Stimulated activated CD8-positive, alpha-beta memory T cell treated with anti-CD3 and anti-CD28 coated beads, Interleukin-7, amount 100 ng/mL, for 48 hours (primary cell): ENCODE measurements at places on chromosomes 2 and 18.

DNA sequence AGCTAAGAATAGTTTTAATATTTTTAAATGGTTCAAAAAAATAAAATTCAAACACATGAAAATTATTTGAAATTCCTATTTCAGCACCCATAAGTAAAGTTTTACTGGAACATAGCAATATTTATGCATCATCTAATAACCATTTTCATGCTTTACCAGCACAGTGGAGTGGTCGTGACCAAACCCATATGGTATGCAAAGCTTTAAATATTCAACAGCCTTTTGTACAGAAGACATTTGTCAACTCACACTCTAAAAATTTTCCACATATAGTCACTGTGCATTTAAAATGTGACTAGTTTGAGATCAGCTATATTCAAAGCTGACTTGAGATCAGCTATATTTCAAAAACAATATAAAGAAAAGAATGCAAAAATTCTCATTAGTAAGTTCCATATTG is 46.2 kb downstream of the PUM2 start:
- DNase-seq, result no peak

- no peak for DNase-seq
These were observed 124.3 kb upstream of the FOSL2 start for GRCh38 chr2:28268386-28268785.

DNA sequence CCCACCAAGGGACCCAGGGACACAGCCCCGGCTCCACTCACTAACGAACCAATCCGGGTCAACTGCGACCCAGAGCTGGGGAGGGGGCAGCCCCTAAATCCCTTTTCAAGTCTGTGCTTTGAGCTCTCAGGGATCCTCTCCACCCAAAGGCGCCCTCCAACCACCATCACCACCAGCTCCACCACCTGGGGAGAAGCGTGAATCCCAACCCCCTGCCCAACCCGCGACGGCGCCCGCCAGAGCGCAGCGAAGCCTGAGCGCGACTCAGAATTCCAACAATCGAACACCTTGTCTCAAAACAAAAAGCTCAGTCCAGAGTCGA is 497 bp downstream of the DSC3 start:
- DNase-seq, result no peak

GRCh38 chr2:8378016-8378810 is 303.6 kb upstream of the ID2 start:
- DNase-seq, result no peak

DNA sequence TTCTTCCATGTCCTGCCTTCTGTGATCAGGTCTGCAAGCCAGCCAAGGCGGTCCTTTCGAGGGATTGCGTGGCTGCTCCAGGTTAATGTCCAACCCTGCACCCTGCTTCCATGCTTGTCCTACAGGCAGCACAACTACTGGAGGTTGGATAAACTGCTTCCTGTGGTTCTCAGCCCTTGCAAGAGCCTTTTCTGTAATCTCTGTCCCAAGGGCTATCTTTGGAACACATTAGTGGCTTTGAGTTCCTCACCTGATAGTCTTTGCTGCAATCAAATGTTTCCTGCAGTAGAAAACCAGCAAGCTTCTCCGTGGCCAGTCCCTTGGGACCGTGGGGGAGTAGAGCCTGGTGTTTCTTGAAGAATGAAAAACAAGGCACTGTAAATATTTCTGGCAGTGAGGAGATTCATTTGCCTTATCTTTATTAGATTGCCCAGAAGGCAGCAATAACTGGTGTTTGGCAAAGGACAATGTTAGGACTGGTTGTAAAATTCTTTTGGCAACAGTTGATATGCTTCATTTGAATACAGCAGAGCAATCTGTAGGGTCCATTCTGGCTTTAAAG is 214.4 kb downstream of the FHOD3 start:
- no peak for DNase-seq

DNA sequence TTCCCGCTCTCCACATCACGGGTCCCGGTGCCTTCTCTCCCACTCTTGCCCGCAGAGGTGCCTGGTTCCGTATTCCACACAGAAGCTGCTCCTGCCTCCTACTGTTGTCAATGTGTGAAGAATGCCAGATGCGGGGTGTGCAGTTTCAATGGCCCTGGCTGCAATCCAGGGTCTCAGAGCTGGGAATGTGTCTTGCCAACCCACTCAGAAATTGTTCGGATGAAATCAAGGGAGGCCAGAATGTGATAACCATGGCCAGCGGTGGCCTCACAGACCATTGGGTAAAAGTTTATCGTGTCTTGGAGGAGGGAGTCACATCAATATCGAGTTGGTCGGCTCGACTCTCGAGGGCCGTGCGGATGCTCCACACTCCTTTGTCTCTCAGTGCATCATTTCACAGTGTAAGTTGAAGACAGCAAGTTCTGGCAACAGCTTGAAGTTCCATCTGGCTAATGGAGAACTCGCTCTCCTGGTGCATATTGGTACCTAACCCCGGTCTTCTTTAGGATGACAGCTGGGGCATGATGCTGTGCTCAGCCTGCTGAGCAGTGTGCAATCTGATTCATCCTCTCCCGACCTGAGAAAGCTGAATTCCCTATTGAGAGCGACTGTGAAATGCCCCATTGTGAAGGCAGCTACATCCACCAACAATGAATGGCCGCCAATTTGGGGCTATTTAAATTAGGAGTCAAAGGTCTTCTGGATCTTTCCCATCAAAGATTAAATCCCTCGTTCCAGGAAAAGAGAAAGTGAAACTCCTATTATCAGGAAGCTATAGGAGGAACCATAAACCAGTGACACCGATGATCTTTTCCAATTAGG is 389.0 kb downstream of the SOX11 start:
- DNase-seq, result no peak

DNA sequence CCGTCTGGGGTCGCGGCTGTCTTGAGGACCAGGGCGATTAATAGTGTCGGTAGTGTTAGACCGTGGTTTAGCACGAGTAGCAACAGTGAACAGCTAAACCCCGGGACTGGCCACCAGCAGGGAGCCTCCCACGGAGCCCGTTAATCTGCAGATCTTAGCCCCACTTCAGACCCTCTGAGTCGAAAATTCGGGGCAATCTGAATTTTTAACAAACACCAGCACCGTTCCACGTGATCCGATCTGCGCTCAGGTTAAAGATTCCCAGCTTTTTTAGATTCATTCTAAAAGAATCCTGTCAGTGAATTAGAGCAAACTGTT is 479 bp upstream of the ATP5F1A start:
- DNase-seq, result no peak

DNA sequence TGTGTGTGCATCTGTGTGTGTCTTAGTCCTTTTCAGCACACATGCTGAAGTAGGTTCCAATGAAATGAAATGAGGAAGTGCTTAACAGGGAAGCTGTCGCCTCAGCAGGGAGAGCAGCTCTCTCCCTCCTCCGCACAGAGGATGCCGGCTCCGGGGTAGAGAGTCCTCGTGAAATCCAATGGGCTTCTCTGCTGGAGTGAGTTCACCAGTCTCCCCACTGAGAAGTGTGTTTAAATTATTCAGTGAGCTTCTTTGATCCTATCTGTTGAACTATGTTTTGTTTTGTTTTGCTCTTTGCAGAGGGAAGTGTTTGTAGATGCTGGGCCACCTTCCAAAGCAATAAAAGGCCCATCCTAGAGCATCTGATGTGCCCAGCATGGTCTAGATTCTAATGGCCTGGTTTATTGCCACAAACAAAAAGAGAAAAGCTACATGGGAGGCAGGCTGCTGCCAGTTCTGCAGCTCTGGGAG is 6.7 kb downstream of the PPP1R7 start:
- no peak for DNase-seq

DNA sequence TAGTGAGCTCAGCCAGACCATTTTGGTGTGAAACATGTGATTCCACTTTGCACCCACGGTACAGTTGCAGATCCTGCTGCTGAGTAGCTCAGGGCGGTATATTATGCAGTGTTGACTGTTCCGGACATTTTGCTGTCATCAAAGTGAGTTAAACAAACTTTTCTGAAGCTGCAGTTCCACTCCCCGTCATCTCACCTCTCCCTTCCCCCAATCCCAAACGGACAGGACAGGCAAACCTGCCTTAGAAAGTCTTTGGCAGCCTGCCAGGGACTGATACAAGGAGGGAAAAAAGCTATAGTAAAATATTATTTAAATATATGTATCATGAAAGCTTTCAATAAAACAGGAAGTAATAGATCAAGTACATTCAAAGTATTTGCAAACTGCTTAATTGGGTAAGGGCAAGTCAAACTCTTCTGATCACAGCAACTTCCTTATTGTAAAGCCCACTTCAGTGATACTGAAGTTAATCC is 35.5 kb upstream of the SP5 start:
- no peak for DNase-seq

- no peak for DNase-seq
These were observed 22.3 kb upstream of the TYMS start for GRCh38 chr18:635171-635570.

- no peak for DNase-seq
These were observed 6.8 kb upstream of the DDX1 start for GRCh38 chr2:15584767-15585469.

DNA sequence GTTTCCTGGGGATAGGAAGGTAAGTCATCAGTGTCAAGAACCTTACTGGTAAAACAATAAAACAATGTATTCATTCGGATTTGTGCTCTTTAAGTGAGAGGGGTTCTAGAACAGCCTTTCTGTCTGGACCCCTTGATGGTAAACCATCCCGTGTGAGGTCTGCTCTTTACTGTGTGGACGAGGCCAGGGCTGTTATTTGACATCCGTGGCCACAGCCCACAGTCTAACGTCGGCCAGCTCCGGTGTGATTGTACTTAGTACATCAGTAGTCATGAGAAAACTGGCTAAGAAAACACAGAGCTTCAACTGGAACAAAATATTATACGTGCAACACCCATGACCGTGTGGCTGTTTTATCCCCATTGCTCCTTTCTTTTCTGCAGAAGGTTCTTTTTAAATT is 62.0 kb downstream of the SLC35F5 start:
- DNase-seq, result no peak

DNA sequence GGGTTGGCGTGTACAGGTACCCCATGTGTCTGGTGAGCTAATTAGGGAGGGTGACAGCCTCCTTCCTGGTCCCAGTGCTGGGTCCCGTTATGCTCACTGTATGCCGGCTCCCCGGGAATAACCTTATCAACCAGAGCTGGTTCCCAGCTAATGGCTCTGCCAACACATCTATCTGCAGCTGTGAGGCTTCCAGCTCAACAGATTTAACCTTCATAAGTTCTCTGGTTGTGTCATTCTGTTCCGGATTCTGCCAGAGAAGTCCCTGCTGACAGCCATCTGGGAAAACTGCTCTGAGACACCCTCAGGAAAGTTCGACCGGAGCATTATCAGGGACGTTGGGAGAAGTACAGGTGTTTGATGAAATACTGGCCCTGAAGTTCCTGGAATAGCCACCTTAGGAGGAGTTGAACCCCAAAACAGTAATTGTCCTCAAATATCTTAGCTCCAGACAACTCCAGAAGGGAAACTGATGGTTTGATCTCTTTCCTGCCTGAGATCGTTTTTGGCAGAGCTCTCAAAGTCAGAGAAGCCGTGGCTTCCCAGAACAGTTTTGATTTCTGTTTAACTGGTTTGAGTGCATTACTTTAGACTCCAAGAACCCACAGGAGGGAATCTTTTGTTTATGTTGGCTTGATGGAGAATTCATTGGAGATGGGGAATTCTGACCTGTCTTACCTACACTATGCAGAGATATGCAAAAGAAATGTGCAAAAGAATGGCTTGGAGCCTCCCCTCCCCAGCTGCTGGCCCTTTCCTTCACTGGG is 39.4 kb upstream of the TXNDC2 start:
- DNase-seq, result no peak

- no peak for DNase-seq
These were observed 533.6 kb upstream of the FSHR start for GRCh38 chr2:49687918-49688317.

DNA sequence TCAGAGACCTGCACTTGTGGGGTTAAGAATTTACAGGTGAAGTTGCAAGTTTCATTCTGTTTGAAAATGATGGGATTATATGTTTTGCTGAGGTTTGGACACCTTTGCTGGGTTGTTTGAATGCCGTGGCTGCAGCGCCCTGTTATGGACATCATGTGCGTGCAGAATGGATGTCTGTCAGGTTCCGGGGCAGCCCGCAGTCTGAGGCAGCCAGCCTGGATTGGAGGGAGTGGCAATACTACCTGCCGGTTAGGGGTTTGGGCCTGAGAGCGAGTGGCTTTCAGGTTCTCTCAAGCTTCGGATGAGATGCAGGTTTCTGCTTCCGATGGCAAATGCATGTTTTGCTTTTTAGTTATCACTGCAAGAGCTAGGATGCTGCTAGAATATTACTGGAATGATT is 1.1 kb downstream of the CASP8 start:
- no peak for DNase-seq

DNA sequence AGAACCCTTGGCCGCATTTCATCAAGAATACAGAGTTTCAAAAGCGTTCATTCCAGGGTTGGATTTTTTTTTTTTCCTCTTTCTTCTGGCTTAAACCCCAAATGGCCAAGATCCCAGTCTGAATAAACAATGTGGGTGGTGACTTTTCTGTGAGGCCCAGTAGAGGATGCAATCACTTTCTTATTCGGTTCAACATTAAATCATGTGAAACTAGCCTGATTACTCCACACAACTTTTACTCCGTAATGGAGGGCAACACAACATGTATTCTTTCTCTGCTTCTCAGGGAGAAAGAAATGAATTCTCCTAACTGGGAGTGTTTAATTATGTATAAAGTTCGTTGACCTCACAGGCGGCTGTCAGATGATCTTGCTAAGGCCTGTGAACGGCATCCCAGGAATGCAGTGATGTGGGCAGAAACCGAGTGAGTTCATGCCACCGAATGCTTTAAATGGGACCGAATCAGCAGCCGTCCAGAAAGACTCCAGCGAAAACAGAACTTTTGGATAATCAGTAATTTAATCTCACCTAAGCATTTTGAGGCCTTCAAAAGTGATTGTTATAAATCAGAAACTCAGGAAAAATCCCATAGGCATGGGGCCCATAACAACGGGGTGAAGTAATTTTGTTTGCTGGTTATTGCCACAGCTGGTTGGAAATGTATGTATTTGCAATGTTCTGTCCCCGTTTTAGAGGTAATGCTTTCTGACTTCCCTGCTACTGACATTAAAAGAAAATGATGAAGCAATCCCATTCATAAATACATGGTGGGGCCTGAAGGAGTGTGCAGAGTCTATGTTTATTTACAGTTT is 81.5 kb downstream of the BCL2 start:
- no peak for DNase-seq
